NCI-H446 treated with DMSO at 0.1 percent for 48 hours (cell line): ENCODE measurements at places on chromosomes 5 and 9.
A peak's percentile ranks its signal among the peaks of the same experiment; 100 is the strongest.

GRCh38 chr5:173300389-173301047 is 27.7 kb downstream of the STC2 start:
- no peak for DNase-seq

DNA sequence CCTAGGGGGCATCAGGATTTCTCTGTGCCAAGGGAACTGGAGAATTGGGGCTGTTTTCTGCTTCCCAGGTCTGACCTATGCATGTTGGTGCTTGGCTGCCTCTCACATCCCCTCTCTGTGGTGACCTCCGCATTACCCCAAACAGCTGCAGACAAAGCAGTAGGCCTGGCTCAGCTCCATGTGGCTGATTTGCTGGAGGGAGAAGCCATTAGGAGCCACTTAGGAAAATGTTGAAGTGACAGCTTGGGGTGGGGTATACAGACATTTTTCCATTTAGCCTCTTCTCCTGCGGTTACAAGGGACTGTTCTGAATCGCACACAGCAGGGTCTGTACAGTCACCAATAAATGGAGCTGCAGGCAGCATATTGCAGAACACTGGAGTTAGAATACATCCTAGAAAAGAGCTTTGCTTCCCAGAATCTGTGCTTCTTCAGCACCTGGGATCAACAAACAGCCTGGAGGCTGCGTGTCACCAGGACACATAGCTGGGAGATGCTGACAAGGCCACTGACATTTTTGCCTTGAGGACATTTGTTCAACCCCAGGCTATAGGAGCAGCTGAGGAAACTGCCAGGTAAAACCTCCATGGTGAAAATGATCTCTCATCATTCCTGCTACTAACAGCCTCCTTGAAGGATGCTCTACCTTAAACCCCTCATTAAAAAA is 335.3 kb downstream of the DIRAS2 start:
- no peak for DNase-seq

GRCh38 chr5:11734369-11734768 is 169.9 kb downstream of the CTNND2 start:
- DNase-seq = no peak

- DNase-seq = no peak
Measured at GRCh38 chr5:34459908-34460307, 196.2 kb upstream of the RAI14 start.

- DNase-seq = peak; percentile 94
Measured at GRCh38 chr5:146667633-146668272, 151.8 kb upstream of the GPR151 start.

DNA sequence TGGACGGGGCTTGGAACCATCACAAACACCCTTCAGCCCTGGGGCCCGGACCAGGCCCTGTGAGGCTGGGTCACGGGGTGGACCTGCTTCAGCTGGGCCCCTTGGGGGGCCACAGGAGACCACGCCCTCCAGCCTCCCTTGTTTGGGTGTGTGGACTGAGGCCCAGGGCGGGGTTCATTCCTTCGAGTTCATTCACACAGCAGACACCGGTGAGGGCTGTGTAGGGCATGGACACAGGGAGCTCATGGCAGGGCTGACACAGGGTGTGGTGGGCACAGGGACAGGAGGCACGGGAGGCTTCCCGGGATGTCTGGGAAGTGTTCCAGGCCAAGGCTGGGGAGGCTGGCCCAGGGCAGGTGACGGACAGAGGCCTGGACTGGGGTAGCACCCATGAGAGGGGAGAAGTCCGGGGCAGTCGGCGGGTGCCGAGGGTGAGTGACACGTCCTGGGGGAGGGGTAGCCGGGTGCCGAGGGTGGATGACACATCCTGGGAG is 8.9 kb downstream of the DNLZ start:
- no peak for DNase-seq

DNA sequence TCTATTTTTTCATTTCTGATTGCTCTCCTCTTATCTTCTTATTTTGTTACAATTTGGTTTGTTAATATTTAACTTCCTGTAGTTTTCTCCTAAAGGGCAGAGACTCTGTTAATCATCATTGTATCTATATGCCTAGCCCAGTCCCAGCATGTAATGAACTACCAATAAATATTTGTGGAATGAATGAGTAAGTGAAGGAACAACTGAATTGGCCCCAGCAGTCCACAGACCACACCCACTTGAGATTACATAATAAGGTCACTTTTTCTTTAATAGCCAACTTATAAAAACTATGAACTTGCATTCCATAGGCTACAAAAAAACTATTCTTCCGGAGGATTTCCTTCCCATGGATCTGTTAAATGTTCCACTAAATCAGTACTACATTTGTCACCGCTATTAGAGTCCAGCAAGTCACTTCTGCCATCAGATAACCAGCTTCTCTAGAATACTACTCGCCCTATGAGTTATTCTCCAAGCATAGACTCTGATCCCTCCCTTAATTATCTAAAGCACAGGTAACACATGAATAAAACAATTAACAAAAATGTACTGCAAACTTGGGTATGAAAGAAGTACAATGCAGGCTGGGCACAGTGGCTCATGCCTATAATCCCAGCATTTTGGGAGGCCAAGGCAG is 27.5 kb upstream of the TNPO1 start:
- no peak for DNase-seq

- DNase-seq = no peak
Measured at GRCh38 chr9:98778251-98778650, 18.1 kb downstream of the ANKS6 start.

GRCh38 chr5:59712836-59713497 is 180.6 kb downstream of the PDE4D start:
- no peak for DNase-seq

DNA sequence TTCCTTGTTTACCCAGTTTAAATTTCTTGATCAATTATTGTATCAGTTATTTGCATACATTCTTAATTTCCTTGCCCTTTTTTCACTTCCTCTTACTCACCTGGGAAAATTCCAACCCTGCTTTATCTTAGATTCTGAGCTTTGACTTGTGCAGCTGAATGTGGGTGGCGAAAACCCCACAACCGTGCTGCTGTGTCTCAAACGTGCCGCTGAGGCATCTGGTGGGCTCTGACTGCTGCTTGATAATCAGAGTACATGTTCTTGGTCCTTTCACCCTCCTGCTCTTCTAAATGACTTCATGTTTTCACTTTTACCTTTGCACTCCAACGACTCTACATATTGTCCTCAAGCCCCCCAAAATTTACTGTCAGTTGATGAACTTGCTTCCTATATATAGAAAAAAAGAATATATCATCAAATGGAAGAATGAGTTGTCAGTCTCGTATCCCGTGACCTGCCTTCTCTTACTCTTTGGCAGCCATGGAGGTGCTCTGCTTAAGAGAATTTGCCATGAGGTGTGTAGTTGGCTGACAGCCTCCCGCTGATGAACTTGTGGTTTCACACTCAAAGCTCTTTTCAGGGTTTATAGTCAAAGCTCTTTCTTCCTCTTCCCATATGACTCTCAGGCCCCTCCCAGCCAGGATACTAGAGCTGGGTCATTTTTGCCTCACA is 14.0 kb upstream of the JAK2 start:
- DNase-seq = no peak
